RKO (cell line): ENCODE measurements at places on chromosomes 13 and 19.
A peak's percentile ranks its signal among the peaks of the same experiment; 100 is the strongest.

- peak; percentile 40 for DNase-seq
Observed at GRCh38 chr13:95296326-95296925, 4.8 kb downstream of the ABCC4 start.

GRCh38 chr13:41122838-41123237, 9.8 kb downstream of the KBTBD6 start:
- DNase-seq, result no peak

GRCh38 chr19:28934631-28935030, 278.3 kb downstream of the UQCRFS1 start:
- DNase-seq, result no peak

DNA sequence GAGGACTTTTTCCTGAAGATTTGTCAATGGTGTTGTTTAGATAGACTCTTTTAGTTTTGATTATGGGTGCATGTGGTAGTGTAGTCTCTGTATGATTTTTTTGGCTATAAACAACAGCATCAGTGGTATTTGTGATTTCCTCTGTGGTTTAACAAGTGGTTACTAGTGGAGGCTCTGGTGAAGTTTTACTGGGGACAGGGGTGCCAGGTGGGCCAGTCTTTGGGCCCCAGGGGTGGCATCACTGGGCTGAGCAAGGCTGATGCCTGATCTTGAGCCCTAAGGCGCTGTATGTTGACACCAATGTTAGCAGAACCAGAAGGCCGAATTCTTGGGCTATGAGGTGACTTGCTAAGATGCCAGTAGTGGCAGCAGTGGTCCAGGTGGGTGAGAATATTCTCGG, 811.4 kb downstream of the DACH1 start:
- no peak for DNase-seq

DNA sequence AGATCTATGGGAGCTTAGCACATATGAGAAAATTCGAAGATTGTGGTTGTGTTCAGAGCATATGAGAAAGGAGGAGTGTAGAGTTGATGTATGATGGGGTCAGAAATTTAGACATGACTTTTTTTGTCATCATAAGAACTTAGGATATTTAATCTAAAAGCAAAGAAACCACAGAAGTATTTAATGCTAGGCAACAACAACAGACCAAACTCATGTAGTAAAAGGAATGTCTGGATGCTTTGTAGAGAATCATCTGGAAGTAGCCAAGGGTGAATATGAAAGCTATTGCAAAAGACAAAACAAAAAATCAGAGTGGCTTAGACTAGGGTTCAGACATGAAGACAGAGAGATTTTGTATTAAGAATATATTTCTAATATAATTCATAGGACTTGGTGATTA, 190.3 kb downstream of the SLITRK1 start:
- no peak for DNase-seq

DNA sequence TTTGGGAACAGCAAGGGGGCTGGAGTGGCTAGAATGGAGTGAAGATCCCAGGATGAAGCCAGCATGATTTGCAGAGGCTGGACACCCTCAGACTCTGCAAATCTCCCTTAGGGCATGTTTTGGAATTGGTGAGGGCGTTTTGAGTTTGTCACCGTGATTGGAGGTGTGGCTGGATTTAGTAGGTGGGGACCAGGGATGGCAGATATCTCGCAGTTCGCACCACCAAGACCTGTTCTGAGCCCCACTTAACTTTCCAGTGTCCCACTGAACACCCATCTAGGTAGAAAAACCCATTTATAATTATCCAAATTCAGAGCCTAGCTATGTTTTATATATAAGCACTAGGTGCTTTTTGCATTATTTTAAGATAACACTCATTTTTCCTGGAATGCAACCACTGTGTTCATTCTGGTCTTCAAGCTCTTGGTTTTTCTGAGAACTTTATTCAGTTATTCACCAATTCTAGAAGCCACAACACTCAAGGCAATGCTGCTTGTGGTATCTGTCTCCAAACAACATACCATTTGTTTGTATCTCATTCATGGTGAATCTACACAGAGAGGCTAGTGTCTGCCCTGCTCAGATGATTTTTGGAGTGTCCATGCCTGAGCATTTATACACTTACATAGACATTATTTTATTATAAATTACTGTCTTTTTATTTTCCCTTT, 3.0 kb upstream of the NANOS2 start:
- DNase-seq, result no peak

GRCh38 chr13:42384265-42384664, 112.3 kb downstream of the AKAP11 start:
- peak; percentile 50 for DNase-seq

- DNase-seq, result no peak
Observed at GRCh38 chr19:30137747-30138146, 195.7 kb downstream of the URI1 start.

DNA sequence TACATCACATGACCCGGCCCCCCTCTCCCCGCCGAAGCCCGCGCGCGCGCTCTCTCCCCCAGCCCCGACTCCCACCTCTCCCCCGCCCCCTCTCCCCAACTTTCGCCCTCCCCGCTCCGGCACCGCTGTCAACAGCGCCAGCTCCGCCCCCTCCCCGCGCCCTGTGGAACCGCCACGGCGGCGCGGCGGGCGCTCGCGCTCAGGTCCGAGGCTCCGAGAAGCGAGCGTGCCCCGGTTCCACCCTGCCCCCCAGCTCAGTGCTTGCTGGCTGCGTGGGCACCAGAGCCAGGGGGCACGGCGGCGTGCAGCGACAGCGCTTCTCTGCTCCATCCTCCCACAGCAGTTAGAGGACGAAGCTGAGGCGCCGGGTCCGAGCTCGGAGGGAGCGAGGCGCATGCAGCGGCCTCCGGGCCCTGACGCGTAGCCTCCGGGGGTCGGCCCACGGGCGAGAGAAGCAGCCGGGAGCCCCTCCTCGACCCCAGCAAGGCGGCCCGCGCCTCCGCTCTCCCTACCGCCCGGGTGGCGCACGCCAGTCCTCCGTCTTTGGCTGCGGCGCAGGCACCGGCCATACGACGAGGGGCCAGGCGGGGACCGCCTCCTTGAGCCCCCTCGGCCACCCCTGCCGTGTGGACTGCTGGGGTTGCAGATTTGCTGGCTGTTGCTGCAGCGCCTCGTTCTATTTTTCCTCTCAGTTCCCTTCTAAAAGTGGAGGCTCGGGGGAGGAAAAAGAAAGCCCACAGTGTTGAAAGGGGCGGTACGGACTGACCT, 109.5 kb downstream of the KCNRG start:
- DNase-seq, result peak; percentile 62

DNA sequence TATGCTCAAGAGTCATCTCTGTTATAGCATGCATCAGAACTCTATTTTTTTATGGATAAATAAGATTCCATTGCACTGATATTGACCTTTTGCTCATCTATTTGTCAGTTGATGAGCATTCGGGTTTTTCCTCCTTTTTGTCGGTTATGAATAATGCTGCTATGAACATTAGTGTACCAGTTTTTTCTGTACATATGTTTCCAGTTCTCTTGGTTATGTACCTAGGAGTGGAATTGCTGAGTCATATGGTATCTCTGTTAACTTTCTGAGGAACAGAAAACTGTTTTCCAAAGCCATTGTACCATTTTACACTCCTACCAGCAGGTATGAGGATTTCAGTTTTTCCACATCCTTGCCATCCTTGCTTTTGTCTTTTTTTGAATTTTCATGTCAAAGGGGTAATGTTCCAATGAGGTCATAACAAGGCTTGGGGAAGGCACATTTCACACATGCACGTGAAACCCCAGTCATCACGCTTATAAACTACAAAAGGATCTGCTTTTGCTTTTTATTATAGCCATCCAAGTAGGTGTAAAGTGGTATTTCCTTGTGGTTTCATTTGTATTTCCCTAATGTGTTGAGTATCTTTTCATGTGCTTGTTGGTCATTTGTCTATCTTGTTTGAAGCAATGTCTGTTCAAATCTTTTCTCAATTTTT, 14.6 kb downstream of the KBTBD7 start:
- DNase-seq, result peak; percentile 14

GRCh38 chr13:73273745-73274144, 214.9 kb downstream of the KLF5 start:
- no peak for DNase-seq

- DNase-seq, result no peak
Observed at GRCh38 chr19:15583346-15583745, 31.7 kb upstream of the CYP4F8 start.

GRCh38 chr13:31377946-31378345, 178.2 kb downstream of the B3GLCT start:
- DNase-seq, result no peak

GRCh38 chr19:48680436-48681126, 7.8 kb upstream of the NTN5 start:
- no peak for DNase-seq

DNA sequence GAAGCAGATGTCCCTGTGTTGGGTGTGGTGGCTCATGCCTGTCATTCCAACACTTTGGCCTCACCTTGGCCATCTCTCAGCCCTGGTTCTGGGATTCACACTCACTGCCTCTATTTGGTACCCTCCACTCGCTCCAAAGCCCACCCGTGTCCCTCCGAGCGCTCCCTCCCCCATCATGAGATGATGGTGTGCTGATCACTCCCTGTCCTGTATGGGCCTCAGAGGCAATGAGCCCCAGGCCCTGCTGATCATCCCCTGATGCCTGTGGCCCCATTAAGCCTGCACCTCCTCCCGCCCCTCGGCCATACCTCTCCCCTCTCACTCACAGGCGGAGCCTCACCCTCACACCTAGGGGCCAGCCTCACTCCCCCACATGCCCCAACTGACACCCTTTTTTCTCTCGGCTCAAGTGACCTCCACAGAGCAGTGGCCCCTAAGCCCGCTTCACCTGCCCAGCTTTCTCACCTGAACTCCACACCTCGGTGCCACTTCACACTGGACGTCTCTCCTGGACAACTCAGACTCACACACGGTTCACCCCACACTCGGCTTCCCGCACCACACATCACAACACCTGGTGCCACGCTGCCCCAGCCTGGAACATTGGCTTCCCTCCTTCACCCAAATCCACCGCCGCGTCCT, 114.5 kb downstream of the STK24 start:
- no peak for DNase-seq

- DNase-seq, result no peak
Observed at GRCh38 chr19:2097203-2097885, 629 bp downstream of the IZUMO4 start.

DNA sequence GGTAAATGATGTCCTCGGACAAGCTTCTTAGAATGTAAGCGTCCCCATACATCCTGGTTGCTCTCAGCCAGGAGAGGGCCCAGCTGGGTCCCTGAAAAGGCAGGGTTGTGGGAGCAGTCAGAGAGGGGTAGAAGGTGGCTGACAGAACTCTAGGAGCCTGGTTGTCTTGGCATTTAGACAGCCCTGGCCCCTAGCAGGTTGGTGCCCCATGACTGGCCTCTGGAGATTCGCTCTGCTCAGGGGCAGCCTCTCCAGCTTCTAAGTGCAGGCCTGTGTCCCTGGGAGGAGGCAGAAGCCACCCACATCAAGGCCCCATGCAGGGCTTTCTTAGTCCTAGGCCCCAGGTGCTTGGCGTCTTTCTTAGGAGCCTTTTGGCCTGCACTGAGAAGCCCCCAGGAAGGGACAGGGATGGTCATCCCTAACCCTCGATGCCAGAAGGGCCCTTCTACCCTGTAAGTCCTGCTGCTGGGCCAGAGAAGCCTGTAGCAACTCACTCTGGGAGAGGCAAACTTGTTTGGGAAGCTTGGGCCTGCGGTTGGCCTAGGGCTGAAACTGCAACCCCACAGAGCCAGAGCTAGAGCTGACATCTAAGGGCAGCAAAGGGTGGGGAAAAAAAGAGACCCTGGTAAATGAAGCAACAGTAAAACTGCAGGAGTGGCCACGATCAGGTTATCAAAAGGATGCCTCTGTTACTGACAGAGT, 2.8 kb upstream of the CDX2 start:
- DNase-seq, result no peak

- no peak for DNase-seq
Observed at GRCh38 chr13:20988033-20988908, 73.1 kb downstream of the LATS2 start.
